ENCODE measurements at places on chromosomes 7 and 10. TPM values are rescaled to one million over a fixed set of nuclear protein-coding genes. Genes with fewer than 3 reads are reported as not detected.

DNA sequence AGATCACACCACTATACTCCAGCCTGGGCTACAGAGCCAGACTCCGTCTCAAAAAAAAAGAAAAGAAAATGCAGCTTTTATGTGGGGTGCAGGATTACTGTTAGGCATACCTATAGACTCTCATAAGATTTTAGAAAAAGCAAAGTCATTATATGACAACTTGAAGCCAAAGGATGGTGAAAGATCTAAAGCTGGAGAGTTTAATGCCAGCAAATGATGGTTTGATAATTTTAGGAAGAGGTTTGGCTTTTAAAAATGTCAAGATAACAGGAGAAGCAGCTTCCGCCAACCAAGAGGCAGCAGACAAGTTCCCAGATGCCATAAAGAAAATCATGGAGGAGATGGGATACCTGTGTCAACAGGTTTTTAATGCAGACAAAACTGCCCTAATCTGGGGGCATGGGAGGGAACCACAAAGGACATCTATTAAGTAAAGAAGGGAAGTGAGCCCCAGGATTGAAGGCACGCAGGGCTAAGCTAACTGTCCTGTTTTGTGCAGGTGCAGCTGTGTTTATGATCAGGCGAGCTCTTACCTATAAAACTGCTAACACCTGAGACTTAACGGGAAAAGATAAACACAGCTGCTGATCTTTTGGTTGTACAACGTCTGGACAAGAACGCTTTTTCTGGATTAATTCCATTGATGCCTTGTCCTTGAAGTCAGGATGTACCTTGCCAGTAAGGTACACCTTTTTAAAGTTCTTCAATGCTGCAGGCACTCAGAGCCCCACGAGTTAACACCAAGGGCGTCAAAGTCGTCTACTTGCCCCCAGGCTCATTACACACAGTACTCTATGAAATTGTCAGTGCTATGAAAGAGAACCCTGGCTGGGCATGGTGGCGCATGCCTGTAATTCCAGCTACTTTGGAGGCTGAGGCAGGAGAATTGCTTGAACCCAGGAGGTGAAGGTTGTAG, 10.5 kb upstream of the ANKRD61 start:
- H3K4me1 ChIP-seq: peaks cover under 1% of the 10 kb centered on the region
- no peak for DNase-seq
- H3K4me3 ChIP-seq: no peak overlapping the region
- peaks cover 63% of the 10 kb centered on the region for H3K36me3 ChIP-seq

Gene AMZ1
- 0.08 TPM for total RNA-seq

Gene TUBAL3
- total RNA-seq: not detected

GRCh38 chr10:1444826-1445225, 292.5 kb downstream of the ADARB2 start:
- no peaks in the 10 kb centered on the region for H3K4me1 ChIP-seq
- DNase-seq: no peak
- no peak overlapping the region for H3K27ac ChIP-seq
- no peaks in the 10 kb centered on the region for H3K27me3 ChIP-seq
- no peak overlapping the region for H3K4me3 ChIP-seq
- no peaks in the 10 kb centered on the region for H3K36me3 ChIP-seq

Data from activated CD4-positive, alpha-beta T cell treated with anti-CD3 and anti-CD28 coated beads, Interleukin-2, amount 10 ng/mL, durations not matched to agents 7 days and 5 days (primary cell).